ENCODE measurements at places on chromosomes 2 and 18.
A peak's percentile ranks its signal among the peaks of the same experiment; 100 is the strongest.

DNA sequence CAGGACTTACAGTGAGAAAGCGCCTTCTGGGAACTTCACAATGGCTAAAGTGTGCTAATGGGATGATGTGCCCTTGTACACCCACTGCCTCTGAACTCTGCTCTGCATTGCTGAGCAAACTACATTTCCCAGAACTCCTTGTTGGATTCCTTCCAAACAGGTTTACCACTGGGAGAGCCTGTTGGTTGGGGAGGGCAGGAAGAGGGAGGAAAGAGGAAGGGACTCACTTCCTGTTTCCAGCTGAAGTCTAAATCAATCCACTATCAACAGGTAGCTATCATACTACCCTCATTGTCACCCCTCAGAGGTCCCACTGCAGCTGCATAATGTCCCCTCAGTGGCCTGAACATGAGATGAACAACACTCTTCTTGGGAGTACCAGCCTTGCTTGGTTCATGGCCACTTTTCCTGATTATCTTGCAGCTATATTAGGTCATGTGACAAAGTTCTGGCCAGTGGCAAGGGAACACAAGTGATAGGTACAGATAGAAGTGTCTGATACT is 109.7 kb downstream of the MSH2 start:
- no peak for DNase-seq

DNA sequence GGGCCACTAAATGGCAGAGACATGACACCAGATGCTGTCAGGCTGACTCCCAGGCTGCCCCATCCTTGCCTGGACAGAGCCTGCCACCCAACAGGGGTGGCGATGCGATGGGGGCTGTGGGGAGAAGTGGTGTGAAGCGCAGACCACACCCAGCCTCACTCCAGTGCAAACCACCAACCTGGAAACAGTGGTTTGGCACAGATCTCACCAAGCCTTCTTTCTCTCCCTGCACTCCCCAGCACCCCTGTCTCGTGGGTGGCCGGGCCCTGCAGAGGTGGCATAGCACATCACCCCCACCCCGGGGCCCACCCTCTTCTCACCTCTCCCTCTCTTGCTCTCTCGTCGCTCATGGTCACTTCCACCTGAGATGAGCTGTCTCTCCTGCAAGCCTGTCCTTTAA is 32.6 kb downstream of the CIB4 start:
- no peak for DNase-seq

GRCh38 chr18:43772907-43773306 is 495.6 kb upstream of the SYT4 start:
- DNase-seq = no peak

GRCh38 chr18:67199993-67200617 is 316.4 kb downstream of the DSEL start:
- no peak for DNase-seq

- no peak for DNase-seq
Observed at GRCh38 chr2:189719571-189719970, 43.0 kb downstream of the OSGEPL1 start.

DNA sequence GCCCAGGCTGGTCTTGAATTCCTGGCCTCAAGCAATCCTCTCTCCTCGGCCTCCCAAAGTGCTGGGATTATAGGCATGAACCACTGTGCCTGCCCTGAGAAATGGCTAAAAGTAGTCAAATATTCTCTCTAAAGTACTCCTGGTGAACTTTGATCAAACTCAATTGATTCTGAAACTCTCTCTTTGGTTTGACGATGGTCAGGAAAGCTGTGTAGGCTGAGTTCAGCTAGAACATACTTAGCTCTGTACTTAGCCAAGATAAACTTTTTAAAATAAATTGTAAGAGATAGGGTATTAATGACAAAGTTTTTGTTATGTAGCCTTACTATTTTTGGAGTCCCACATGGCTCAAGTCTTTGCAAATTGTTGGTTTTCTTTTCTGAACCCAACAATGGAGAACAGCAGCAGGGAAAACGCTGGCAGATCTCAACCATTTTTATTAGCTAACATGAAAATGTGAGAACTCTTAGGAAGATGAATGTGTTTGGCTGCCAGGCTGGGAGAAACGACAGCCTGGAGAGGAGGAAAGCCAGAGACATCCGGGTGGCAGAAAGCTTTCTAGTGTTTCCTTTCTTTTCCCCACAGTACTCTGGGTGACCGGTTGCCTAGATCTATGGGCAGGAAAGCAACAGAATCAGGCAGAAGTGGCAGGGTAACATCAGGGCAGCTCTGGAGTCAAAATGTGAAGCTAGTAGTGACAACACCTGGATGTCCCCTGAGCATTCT is 193.0 kb upstream of the LHCGR start:
- DNase-seq = no peak

DNA sequence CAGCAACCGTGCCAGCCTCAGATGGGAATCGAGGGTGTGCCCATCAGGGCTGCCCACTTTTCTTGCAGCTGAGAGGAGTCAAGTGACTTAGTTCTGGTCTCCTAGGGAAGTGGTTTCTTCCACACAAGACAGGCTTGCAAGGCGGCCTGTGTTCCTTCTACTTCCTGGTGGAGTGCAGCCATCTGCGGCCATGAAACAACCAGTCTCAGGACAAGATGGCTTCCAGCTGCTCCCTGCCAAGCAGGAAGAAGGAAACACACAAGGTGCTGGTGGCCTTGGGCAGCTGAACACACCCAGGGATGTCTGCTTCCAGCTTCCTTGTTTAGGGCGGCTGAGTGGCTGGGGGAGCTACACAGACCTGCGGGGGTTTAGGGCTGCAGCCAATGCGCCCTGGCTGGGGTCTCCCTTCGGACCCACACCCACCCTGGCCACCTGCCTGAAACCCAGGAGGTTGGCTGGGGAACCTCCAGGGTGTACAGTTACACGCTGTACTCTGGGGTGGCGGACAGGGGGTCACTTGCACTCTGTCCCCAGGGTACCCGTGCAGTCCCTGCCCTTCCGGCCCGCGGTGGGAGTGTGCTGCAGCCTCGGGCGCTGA is 34.7 kb downstream of the PTPN18 start:
- no peak for DNase-seq

DNA sequence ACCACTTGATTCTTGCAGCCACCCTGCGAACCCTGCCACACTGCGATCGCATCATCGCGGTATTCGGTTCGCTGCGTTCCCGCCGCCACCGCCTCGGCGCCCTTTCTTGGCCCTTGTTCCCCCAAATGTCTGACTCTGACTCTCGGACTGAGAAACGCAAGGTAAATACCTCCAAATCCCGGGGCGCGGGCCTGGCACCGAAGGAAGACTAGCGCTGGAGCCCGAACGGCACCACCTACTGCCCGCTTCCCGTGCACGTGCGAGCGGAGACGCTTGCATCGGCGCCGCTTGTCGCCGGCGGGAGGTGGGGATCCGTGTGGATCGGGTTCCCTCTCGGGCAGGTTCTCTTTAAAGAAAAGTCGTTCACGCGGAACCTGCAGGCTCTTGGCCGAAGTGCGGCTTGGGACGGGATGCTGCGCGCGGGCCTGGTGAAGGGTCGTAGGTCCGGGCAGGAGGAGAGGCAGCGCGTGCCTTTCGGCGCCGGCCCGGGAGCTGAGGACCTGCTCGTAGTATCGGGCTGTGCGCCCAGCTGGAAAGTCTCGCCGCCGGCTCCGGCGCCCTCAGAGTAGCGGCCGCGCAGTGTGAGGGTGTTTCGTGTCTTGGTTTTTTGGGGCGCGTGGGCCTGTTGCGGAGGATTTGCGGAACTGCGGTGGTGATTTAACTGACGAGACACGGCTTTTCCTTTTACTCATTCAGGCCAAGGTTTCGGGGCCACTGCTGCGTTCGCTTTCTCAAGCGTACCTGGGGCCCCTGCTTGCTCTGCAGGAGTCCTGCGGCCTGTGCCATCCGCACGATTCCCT is 514 bp downstream of the BCL2L11 start:
- DNase-seq = peak; percentile 44

GRCh38 chr2:199462956-199463692 is 5.4 kb upstream of the SATB2 start:
- DNase-seq = peak; percentile 83

- DNase-seq = no peak
Observed at GRCh38 chr2:39724828-39725144, 54.3 kb downstream of the THUMPD2 start.

Data from MG63 (cell line).